NCI-H2081 treated with DMSO at 0.1 percent for 48 hours (cell line): ENCODE measurements at places on chromosomes 1 and 21.

DNA sequence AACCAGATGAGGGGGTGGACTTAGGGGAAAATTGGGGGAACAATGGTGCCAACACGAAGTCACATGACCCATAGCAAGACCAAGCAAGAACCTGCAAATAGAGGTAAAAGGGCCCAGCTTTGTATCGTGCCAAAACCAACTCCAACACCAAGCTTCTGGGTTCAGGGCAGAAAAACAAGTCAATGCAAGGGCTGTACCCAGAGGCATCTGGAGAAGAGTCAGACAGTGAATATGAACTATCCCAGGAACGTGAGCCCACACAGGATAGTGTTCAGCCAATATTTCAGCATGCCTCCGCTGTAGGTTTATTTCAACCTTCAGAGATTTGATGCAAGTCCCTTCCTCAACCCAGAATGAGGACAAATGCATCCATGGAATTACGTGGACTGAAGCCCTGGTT is 15.0 kb upstream of the ZMYM6 start:
- DNase-seq = no peak

DNA sequence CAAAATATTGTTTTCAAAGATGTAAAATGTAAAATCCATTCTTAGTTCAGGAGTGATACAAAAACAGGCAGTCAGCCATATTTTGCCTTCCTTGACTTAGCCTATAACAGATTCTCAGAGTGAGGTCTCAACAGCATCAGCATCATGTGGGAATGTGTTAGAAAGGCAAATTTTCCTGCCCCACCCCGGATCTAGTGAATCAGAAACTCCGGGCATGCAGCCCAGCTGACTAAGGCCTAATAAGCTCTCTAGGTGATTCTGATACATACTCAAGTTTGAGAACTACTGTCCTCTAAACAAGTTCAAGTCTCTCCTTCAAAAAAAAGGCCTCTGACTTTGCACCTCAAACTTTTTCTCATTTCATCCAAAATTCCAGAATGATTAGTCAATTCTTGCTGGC is 46.9 kb upstream of the PRRC2C start:
- DNase-seq = no peak

GRCh38 chr1:196271212-196271947 is 336.9 kb downstream of the KCNT2 start:
- DNase-seq = no peak

- no peak for DNase-seq
These were observed 20.2 kb upstream of the FAM131C start for GRCh38 chr1:16093611-16094010.

- peak; percentile 41 for DNase-seq
These were observed 24.1 kb downstream of the ETNK2 start for GRCh38 chr1:204127597-204128242.

DNA sequence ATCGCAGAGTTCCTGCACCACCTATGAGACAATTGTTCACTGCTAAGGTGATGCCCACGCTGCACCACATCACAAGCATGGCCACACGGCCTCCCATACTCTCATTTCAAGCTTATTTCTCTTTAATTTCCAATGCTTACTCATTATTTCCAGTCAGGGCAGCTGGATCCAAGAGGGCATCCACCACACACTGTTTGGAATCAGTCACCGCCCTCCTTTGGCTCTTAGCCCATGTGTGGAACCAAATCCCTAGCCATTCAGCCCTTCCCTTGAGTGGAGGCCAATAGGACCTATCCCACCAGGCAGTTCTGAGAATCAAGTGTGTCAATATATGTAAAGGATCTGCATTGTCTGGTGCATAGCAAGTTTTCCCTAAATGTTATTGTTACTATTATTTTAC is 26.3 kb upstream of the PALMD start:
- DNase-seq = no peak

- no peak for DNase-seq
These were observed 26.8 kb downstream of the IER5 start for GRCh38 chr1:181115368-181115684.
